Neural crest cell (in vitro differentiated cells): ENCODE measurements at places on chromosomes 13 and 19.
A peak's percentile ranks its signal among the peaks of the same experiment; 100 is the strongest.

DNA sequence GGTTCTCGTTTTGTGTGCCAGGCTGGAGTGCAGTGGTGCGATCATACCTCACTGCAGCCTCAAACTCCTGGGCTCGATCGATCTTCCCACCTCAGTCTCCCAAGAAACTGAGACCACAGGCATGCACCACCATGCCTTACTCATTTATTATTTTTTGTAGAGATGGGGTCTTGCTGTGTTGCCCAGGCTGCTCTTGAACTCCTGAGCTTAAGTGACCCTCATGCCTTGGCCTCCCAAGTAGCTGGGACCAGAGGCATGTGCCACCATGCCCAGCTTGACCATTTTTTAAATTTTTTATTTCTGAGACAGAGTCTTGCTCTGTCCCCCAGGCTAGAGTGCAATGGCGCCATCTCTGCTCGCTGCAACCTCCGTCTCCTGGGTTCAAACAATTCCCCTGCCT is 10.2 kb upstream of the GNA11 start:
- no peak for DNase-seq
- no peak overlapping the region for H3K4me3 ChIP-seq
- H3K4me1 ChIP-seq, result no peaks in the 10 kb centered on the region
- no peaks in the 10 kb centered on the region for H3K27me3 ChIP-seq

- H3K4me1 ChIP-seq, result peaks cover 4% of the 10 kb centered on the region
- H3K4me3 ChIP-seq, result no peak overlapping the region
- no peak for DNase-seq
- no peak overlapping the region for H3K27ac ChIP-seq
These were observed 26.1 kb upstream of the PEPD start for GRCh38 chr19:33547676-33548075.

- no peaks in the 10 kb centered on the region for H3K36me3 ChIP-seq
- H3K4me3 ChIP-seq, result no peak overlapping the region
- H3K27me3 ChIP-seq, result no peaks in the 10 kb centered on the region
- DNase-seq, result no peak
- peak overlapping the region; percentile 72 for H3K27ac ChIP-seq
- H3K4me1 ChIP-seq, result peaks cover 3% of the 10 kb centered on the region
These were observed 8.7 kb downstream of the SYNGR4 start for GRCh38 chr19:48372904-48373303.

- peak overlapping the region; percentile 90 for H3K4me3 ChIP-seq
- peaks cover 6% of the 10 kb centered on the region for H3K36me3 ChIP-seq
These were observed 454 bp downstream of the TIMM44 start for GRCh38 chr19:7942981-7943443.

GRCh38 chr19:6209233-6209632 is 70.5 kb downstream of the MLLT1 start:
- H3K27me3 ChIP-seq, result peaks cover 2% of the 10 kb centered on the region
- H3K4me3 ChIP-seq, result no peak overlapping the region
- no peaks in the 10 kb centered on the region for H3K4me1 ChIP-seq
- H3K27ac ChIP-seq, result no peak overlapping the region

DNA sequence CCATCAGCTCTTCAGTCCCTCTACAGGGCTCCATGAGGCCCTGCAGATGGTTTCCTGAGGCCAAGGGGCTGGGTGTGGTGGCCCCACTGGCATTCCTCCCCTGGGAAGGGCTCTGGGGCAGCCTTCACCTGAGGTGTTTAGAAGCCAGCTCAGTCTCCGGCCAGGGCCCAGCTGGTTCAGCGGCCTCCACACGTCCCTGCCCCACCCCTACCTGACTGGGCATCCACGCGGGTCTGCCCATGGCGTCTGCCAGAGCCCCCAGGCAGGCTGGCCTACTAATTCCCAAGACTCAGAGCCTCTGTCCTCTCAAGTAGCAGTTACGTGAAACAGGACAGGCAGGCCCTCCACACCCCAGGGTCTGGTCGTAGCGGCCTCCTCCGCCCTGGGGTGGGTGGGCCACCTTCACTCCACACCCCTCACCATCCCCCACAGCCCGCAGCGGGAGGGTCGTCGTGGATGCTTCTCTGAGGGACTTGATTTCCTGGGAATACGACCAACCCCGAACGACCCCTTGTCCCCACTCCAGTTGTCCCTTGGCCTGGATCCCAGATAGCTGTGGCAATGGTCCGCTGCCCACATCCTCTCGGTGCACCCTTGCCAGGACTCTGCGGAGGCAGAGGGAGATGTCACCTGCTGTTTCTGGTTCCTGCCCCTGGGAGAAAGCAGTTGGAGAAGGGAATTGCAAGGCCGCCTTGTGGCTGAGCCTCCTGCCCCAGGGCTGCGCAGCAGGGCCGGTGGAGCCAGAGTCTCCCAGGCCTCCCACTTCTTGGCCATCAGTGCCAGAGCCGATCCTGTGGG is 24.3 kb downstream of the CAPN12 start:
- no peaks in the 10 kb centered on the region for H3K36me3 ChIP-seq
- peaks cover 24% of the 10 kb centered on the region for H3K4me1 ChIP-seq
- DNase-seq, result no peak
- H3K27me3 ChIP-seq, result peaks cover 2% of the 10 kb centered on the region
- H3K4me3 ChIP-seq, result no peak overlapping the region

GRCh38 chr19:46224773-46225172 is 4.8 kb upstream of the IGFL1 start:
- H3K27me3 ChIP-seq, result peaks cover 81% of the 10 kb centered on the region
- H3K36me3 ChIP-seq, result no peaks in the 10 kb centered on the region
- H3K27ac ChIP-seq, result no peak overlapping the region
- H3K4me1 ChIP-seq, result no peaks in the 10 kb centered on the region

DNA sequence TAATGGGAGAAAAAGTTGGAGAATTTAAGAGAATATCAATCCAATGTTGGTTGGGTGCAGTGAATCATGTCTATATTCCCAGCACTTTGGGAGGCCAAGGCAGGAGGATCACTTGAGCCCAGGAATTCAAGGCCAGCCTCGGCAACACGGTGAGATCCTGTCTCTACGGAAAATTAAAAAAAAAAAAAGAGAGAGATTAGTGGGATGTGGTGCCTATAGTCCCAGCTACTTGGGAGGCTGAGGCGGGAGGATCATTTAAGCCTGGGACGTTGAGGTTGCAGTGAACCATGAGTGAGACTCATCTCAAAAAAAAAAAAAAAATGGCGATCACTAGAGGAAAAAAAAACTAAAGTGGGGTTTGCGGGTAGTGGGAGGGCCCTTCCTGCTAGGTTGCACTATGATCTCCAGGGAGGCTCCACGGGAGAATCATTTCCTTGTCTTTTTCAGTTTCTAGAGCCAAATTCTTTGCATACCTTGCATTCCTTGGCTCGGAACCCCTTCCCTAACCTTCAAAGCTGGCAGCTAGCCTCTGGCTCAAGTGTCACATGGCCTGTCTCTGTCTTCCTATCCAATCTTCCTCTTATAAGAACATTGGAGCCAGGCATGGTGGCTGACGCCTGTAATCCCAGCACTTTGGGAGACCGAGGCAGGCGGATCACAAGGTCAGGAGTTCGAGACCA is 5.8 kb upstream of the ERCC2 start:
- no peak overlapping the region for H3K4me3 ChIP-seq
- no peaks in the 10 kb centered on the region for H3K27me3 ChIP-seq
- H3K36me3 ChIP-seq, result no peaks in the 10 kb centered on the region
- peaks cover 4% of the 10 kb centered on the region for H3K4me1 ChIP-seq

DNA sequence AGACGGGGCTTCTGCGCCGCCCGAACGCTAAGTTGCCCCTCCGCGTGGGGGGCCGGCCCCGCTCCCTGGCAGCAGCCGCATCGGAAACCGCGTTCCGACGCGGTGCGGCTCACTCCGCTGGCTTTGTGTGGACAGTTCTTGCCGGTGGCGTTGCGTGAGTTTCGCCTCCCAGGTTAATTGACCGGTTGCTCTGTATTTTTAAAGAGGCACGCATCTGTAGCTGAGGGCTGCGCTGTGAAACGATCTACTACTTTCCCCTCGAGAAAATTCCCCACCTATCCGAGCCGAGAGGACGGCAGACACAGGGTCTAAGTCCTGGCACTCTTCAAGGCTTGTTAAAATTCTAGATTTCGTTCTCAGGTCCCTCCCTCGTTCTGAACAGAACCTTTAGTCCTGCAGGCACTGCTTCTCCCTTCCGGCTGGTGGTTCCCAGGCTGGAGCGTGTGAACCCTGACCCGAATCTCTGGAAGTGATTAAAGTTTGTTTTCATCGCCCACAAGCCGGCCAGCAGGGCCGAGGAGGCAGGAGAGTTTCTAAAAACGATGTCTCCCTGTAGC is 933 bp downstream of the ARHGEF7 start:
- peaks cover 20% of the 10 kb centered on the region for H3K4me1 ChIP-seq
- peak; percentile 44 for DNase-seq
- peak overlapping the region; percentile 97 for H3K4me3 ChIP-seq
- peak overlapping the region; percentile 95 for H3K27ac ChIP-seq
- peaks cover 45% of the 10 kb centered on the region for H3K27me3 ChIP-seq

GRCh38 chr13:91174886-91175501 is 172.5 kb upstream of the MIR17HG start:
- peaks cover 6% of the 10 kb centered on the region for H3K36me3 ChIP-seq
- no peak for DNase-seq
- H3K27me3 ChIP-seq, result peaks cover 4% of the 10 kb centered on the region
- peak overlapping the region; percentile 74 for H3K4me3 ChIP-seq

DNA sequence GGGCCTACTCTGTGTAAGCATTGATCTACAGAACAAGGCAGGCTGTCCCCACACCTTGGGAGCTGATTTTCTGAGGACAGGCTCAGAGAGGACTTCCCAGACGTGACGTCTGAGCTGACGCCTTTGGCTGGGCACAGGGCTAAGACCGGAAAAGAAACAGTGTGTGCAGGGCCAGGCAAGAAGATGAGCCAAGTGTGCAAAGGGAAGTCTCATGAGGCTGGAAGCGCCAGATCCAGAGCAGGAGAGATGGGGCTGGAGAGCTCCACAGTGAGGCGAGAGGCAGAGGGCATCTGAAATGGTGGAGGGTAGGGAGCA is 12.7 kb downstream of the IGLON5 start:
- H3K36me3 ChIP-seq, result peaks cover 5% of the 10 kb centered on the region
- peaks cover 11% of the 10 kb centered on the region for H3K27me3 ChIP-seq
- H3K27ac ChIP-seq, result no peak overlapping the region

GRCh38 chr19:55160128-55160985 is 2.8 kb upstream of the TNNI3 start:
- H3K4me3 ChIP-seq, result no peak overlapping the region
- no peak overlapping the region for H3K27ac ChIP-seq
- DNase-seq, result peak; percentile 87
- H3K27me3 ChIP-seq, result peaks cover 46% of the 10 kb centered on the region

DNA sequence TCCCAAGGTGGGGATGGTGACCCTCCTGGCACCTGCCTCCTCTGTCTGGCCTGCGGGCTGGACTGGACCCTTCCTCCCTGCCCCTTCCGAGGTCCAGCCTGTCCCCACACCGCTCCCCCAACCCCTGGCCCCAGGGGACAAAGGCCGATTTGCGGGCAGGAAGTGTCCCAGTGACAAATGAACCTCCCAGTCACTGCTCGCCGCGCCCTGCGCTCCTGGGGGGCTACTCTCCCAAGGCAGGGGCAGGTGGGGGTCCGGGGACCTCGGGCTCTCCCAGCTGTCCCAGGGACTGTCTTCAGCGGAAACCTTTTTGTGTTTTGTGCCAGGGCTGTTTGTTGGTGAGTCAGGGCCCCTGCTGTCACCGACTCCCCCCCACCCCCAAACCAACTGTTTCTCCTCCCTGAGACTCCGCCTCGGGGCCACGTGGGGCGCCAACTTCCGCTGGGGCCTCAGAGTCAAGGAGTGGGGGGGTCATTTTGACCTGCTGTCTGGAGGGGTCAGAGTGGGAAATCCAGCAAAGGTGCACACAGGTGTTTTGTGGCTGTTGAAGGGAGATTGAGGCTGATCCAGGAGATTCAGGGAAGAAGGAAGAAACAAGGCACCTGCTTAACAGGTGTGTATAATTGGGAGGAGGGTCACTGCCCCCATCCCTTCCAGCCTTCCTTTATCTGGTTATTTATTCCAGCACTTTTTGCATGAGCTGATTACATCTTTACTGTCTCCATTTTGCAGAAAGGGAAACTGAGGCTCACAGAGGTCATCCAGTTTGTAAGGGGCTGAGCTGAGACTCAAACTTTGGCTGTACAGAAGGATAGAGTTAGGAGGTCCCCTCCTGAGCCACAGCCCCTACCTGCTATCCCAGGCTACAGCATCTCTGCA is 831 bp downstream of the PGPEP1 start:
- DNase-seq, result no peak

DNA sequence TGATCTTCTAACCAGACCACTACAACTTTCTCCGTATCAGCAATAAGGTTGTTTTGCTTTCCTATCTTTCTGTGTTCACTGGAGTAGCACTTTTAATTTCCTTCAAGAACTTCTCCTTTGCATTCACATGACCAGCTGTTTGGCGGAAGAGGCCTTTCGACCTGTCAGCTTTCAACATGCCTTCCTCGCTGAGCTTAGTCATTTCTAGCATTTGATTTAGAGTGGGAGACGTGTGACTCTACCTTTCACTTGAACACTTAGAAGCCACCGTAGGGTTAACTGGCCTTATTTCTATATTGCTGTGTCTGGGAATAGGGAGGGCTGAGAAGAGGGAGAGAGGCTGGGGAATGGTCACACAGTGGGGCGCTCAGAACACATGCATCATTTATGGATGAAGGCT is 104.7 kb downstream of the TUBGCP3 start:
- DNase-seq, result no peak
- H3K27me3 ChIP-seq, result no peaks in the 10 kb centered on the region
- no peaks in the 10 kb centered on the region for H3K4me1 ChIP-seq
- H3K4me3 ChIP-seq, result no peak overlapping the region
- H3K36me3 ChIP-seq, result peaks cover 35% of the 10 kb centered on the region

GRCh38 chr13:98475522-98475921 is 101.4 kb downstream of the STK24 start:
- H3K27ac ChIP-seq, result peak overlapping the region; percentile 62
- DNase-seq, result peak; percentile 50
- peaks cover 48% of the 10 kb centered on the region for H3K4me1 ChIP-seq

GRCh38 chr13:53141336-53141735 is 112.7 kb downstream of the OLFM4 start:
- no peak overlapping the region for H3K4me3 ChIP-seq
- no peaks in the 10 kb centered on the region for H3K27me3 ChIP-seq
- H3K4me1 ChIP-seq, result peaks cover 17% of the 10 kb centered on the region
- DNase-seq, result no peak

- H3K4me1 ChIP-seq, result peaks cover 7% of the 10 kb centered on the region
- H3K27me3 ChIP-seq, result no peaks in the 10 kb centered on the region
- no peak for DNase-seq
- no peaks in the 10 kb centered on the region for H3K36me3 ChIP-seq
These were observed 275.2 kb upstream of the GPC6 start for GRCh38 chr13:92951273-92951890.

GRCh38 chr13:24192811-24193162 is 32.3 kb downstream of the SPATA13 start:
- no peak overlapping the region for H3K4me3 ChIP-seq
- H3K27ac ChIP-seq, result peak overlapping the region; percentile 37
- H3K4me1 ChIP-seq, result peaks cover 12% of the 10 kb centered on the region
- no peak for DNase-seq

DNA sequence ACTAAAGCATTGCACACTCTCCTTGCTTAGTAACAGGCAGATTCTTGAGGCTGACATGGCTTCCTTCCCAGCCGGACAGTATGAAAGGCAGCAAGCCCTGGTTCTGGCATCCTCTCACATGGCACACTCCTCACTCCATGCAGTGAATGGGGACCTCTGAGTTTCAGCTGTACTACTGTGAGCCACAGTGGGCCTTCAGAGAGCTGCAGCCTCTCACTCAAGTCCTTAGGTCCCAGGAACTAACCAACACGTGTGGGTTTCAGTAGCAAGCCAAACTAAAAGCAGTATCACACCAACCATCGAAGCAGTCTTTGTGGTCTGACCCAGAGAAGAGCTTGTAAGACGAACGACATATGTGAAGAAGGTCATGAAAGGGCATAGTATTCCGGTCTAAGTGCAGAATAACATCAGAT is 128.2 kb downstream of the TBC1D4 start:
- H3K4me1 ChIP-seq, result peaks cover 5% of the 10 kb centered on the region
- peaks cover 3% of the 10 kb centered on the region for H3K36me3 ChIP-seq
- H3K4me3 ChIP-seq, result no peak overlapping the region
- H3K27ac ChIP-seq, result no peak overlapping the region
